Activated CD4-positive, alpha-beta T cell treated with anti-CD3 and anti-CD28 coated beads, Interleukin-2, amount 10 ng/mL, durations not matched to agents 24 days and 14 days (primary cell): ENCODE measurements at places on chromosomes 4 and X.

DNA sequence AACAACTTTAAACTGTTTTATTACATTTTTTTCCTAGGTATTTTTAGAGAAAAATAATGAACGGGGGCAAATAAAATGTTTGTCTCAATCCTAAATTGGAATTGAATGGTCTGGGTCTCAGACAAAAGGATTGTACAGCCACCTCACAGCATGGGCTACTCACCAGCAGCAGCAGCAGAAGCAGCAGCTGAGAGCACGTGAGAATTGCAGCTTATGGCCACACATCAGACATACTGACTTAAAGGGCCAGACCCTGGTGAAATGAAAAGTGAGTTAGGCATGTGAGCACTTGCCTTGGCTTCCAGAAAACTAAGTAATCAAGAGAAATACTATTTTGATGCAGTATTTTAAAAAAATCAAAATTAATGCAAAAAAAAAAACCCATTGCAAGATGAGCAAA is 56.6 kb downstream of the AASDH start:
- H3K4me3 ChIP-seq, result no peak overlapping the region
- no peaks in the 10 kb centered on the region for H3K4me1 ChIP-seq
- no peak for DNase-seq
- H3K27me3 ChIP-seq, result peaks cover 4% of the 10 kb centered on the region

GRCh38 chr4:77576351-77576750 is 29.3 kb upstream of the CXCL13 start:
- H3K4me3 ChIP-seq, result no peak overlapping the region
- H3K4me1 ChIP-seq, result peaks cover 15% of the 10 kb centered on the region
- no peaks in the 10 kb centered on the region for H3K27me3 ChIP-seq
- no peak for DNase-seq
- H3K36me3 ChIP-seq, result peaks cover 3% of the 10 kb centered on the region

- H3K4me1 ChIP-seq, result no peaks in the 10 kb centered on the region
- DNase-seq, result no peak
- H3K27me3 ChIP-seq, result no peaks in the 10 kb centered on the region
- H3K27ac ChIP-seq, result no peak overlapping the region
- H3K4me3 ChIP-seq, result no peak overlapping the region
- no peaks in the 10 kb centered on the region for H3K36me3 ChIP-seq
Measured at GRCh38 chr4:1366371-1367229, 19.6 kb downstream of the UVSSA start.

DNA sequence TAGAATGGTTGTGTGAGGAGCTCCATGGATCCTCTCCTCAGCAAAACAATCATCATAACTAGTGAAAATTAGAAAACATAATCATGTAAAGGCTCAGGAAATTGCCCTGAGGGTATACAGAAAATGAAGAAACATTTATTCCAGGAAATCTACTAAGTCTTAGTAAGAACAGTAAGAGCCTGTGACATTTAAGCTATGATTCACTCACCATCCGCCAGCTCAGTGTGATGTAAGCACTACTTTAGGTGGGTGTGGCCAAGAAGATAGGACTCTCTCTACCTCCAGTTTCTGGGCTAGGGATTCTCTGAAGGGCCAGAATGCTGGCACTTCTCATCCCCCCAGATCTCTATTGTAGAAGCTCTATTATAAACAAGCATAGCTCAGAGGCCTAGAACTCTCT is 147.5 kb downstream of the DLG3 start:
- H3K4me3 ChIP-seq, result no peak overlapping the region
- H3K36me3 ChIP-seq, result peaks cover 8% of the 10 kb centered on the region
- peaks cover 13% of the 10 kb centered on the region for H3K4me1 ChIP-seq
- peak overlapping the region; percentile 85 for H3K27ac ChIP-seq
- H3K27me3 ChIP-seq, result no peaks in the 10 kb centered on the region

GRCh38 chr4:35052546-35052945 is 1191.8 kb downstream of the ARAP2 start:
- no peaks in the 10 kb centered on the region for H3K4me1 ChIP-seq
- H3K4me3 ChIP-seq, result no peak overlapping the region
- no peaks in the 10 kb centered on the region for H3K36me3 ChIP-seq
- DNase-seq, result no peak
- H3K27ac ChIP-seq, result no peak overlapping the region
- no peaks in the 10 kb centered on the region for H3K27me3 ChIP-seq

DNA sequence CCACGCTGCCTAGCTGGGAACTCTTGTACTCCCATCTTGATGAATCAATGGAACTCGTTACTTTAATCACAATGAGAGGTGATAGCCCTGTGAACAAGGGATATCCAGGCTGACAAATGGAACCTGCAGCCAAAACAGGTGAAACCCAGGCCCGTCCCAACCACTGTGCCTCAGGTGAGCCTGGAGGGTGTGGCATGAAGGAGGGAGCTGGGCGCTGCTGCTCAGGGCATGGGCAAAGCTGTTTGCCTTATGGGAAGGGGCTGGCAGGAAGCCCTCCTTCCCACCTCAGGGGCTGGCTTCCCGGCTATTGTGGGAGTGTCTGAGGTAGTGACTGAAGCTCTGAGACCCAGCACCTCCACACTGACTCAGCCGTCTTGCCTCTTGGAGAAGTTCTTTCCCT is 209.4 kb upstream of the ATP6AP2 start:
- H3K4me1 ChIP-seq, result no peaks in the 10 kb centered on the region
- no peaks in the 10 kb centered on the region for H3K27me3 ChIP-seq
- no peaks in the 10 kb centered on the region for H3K36me3 ChIP-seq
- H3K27ac ChIP-seq, result no peak overlapping the region

GRCh38 chr4:87532109-87532508 is 2.9 kb upstream of the SPARCL1 start:
- DNase-seq, result no peak
- peaks cover 2% of the 10 kb centered on the region for H3K27me3 ChIP-seq
- no peak overlapping the region for H3K27ac ChIP-seq
- H3K4me1 ChIP-seq, result no peaks in the 10 kb centered on the region
- H3K4me3 ChIP-seq, result no peak overlapping the region

GRCh38 chr4:14309431-14309830 is 681.9 kb upstream of the BOD1L1 start:
- DNase-seq, result no peak
- H3K4me1 ChIP-seq, result no peaks in the 10 kb centered on the region
- H3K27me3 ChIP-seq, result no peaks in the 10 kb centered on the region
- no peak overlapping the region for H3K27ac ChIP-seq
- H3K4me3 ChIP-seq, result no peak overlapping the region
- no peaks in the 10 kb centered on the region for H3K36me3 ChIP-seq
